ENCODE measurements at places on chromosomes 5 and 9. TPM values are rescaled to one million over a fixed set of nuclear protein-coding genes. Genes with fewer than 3 reads are reported as not detected.

DNA sequence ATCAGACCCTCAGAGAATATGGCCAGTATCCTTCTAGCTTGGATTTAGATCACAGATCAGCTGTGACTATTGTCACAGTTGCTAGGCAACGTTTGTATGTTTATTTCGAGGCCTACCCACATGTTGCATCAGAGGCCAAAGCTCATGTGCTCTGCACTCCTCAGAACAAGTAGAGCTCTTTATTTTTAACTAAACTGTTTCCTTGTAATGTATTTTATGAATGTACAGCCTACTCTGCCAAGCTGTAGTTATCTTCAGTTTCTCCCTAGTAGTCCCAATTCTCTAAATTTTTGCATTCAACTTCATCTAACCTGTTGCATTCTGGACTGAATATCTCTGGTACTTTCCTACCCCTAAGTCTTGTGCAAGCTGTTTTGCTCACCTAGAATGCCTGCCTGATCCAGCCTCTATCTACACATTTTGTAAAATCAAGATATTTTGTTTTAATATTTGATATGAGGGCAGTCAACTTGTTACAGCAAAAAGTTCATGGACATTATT is 52.8 kb downstream of the CAST start:
- no peak for DNase-seq

DNA sequence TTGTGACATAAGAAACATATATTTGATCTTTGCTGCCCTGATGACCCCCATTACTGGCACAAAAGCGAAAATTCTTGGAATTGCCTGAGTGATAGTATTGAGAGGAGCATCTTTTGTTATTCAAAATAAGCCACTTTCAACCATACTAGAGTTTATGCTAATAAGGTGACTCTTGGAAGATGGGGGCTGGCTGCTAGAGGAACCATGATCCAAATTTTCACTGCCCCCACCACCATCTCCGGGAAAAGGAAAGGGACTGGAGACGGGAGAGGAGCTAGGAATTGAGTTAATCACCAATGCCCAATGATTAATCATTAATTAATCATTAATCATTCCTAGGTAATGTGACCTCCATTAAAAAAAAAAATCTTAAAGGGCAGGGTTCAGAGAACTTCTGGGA is 25.6 kb downstream of the FBXW11 start:
- DNase-seq, result no peak

DNA sequence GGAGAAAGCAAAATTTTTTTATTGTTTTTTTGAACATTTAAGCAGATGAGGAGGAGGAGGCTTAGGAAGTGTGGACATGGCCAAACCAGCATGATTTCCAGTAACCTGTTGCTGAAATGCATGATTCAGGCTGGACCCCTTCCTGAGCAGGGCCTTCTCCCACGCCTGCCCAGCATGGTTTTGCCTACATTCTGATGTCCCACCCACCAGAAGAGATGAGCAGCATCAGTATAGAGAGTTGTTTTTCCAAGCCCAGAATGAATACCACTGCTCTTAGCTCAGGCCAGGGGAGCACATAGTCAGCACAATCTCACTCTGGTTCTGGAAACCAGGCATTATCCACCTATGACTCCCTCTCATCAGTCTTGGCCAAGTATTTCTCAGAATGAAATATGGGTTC is 90.1 kb downstream of the PAPPA start:
- no peak for DNase-seq

- peak; percentile 53 for DNase-seq
Measured at GRCh38 chr5:176578391-176578808, 29.3 kb downstream of the CDHR2 start.

GRCh38 chr9:119844431-119844830 is 475.2 kb upstream of the BRINP1 start:
- no peak for DNase-seq

GRCh38 chr9:24090566-24090965 is 264.5 kb upstream of the ELAVL2 start:
- no peak for DNase-seq

DNA sequence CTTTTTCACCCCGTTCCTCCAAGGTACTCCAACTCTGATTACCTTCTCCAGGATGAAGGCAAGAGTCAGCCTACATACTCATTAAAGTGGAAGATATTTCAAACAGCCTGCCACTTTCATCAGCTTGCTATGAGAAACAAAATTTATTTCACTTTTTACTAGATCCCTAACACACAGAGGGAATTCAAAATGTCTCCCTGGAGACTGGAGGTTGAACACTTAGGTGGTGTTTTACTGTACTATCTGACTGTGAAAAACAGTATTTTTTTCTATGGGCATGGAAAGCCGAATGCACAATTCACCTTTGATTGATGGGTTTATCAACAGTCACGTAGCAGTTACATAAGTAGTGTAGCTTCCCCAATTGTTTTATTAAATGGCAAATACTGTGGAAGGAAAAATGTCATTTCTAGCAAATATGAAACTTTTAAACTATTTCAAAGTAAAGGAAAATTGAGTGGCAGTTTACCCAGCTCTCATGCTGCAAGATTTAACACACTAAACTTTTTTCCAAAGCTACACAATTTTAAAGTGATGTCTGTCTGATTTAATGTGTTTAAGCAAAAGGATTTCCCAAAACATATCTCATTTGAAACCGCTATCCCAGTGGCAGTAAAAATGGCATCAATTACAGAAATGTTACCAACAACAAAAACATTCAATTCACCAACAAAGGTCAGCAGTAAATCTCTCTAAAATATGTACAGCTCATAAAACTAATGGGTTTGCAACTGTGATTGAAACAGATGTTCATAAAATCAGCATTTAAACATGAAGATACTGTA is 125.0 kb upstream of the TLE4 start:
- no peak for DNase-seq

DNA sequence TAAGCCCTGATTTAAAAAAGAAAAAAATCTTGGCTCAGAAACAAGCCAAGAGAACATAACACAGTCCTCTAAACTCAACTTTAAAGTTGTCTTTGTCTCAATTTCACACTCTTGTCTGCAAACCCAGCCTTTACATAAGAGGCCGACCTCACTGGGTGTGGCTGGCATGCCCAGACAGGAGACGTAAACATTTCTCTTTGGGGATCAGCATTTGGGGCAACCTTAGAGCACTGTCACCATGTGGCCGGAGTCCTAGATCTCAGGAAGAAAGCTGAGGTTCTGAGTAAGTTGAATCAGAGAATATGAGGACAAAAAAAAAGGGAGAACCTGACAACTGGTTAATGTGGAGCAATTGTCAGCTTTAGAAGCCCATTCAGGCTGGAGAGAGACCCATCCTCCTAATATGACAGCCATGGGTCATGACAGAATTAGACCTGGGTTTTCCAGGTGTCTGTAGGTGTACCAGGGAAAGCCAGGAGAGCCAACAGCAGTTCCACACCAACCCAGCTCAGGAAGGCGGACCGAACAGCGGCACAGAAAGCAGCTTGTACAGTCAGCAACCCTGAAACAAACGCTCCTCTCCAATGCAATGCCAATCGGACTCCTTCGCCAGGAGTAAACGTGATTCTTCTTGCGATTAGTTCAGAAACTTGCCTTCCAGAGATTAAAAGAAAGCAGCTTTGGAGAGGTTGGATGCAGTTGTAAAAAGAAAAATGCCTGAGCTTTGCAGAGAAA is 97.9 kb upstream of the MAP3K1 start:
- no peak for DNase-seq

DNA sequence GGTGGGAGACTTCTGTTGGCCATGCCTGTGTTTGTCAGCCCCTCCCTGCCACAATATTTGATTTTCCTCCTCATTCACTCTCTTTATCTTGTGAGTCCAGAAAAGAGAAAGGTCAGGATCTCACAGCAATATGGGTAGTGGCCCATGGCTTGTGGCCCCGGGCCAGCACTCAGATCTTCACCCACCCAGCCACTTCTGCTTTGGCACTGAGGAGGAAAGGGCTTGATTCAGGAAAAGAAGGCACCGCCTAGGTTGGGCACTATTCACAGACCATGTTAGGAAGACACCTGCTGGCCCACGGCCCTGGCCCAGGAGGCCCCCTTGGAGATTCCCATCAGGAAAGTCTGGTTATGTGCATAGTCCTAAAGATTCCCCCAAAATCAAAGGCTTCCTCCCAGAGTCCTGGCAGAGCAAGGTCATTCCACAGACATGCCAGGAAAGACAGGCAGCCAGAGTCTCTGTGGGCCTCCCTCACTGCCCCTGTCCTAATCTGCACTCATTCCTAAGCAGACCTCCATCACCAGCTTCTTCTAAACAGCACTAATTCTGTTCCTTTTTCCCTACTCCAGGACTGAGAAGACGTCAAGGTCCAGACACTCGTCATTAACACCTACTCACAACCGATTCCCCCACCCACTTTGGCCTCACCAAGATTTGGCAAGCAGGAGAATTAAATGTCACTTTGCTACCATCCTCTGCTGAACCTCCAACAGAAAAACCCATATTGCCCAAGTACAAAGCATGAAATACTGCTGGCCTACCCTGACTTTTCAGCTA is 179.3 kb downstream of the DEPDC1B start:
- DNase-seq, result peak; percentile 39

DNA sequence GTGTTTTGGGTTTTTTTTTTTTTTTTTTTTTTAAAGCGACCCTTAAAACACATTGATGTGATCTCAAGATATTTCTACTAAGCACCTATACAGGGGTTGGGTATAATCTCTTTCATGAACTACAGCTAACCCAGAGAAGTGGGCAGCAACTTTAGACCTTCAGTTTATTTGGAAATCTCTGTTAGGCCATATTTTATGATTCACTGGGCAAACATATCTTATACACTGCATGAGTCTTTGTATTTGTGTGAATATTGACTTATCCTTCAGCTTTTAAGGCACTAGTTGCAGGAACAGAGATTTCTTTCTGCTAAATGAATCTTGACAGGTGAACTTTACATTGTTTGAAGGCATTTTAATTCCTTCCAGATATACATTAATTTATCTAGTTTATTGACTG is 194.4 kb downstream of the ARRDC3 start:
- DNase-seq, result no peak

DNA sequence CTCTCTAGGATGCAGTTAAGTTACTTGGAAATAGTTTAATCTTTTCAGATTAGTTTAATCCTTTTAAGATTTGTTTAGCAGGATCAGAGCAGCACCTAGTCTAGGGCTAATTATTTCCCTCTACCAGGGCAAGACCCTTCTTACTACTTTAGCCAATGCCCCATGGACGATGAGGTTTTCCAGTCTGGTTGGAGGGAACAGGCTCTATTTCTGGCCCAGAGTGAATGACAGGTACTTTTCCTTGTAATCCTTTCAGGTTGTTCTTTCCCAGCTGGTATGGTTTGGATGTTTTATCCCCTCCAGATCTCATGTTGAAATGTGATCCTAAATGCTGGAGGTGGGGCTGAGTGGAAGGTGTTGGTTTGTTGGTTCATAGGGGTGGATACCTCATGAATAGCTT is 27.2 kb downstream of the PTTG1 start:
- no peak for DNase-seq

GRCh38 chr9:99478469-99479027 is 256.5 kb downstream of the SEC61B start:
- peak; percentile 69 for DNase-seq

- DNase-seq, result no peak
Measured at GRCh38 chr5:36880761-36881160, 4.2 kb downstream of the NIPBL start.

- no peak for DNase-seq
Measured at GRCh38 chr5:148125641-148126040, 42.7 kb upstream of the SPINK14 start.

- no peak for DNase-seq
Measured at GRCh38 chr5:138968601-138969000, 93.5 kb upstream of the LRRTM2 start.

DNA sequence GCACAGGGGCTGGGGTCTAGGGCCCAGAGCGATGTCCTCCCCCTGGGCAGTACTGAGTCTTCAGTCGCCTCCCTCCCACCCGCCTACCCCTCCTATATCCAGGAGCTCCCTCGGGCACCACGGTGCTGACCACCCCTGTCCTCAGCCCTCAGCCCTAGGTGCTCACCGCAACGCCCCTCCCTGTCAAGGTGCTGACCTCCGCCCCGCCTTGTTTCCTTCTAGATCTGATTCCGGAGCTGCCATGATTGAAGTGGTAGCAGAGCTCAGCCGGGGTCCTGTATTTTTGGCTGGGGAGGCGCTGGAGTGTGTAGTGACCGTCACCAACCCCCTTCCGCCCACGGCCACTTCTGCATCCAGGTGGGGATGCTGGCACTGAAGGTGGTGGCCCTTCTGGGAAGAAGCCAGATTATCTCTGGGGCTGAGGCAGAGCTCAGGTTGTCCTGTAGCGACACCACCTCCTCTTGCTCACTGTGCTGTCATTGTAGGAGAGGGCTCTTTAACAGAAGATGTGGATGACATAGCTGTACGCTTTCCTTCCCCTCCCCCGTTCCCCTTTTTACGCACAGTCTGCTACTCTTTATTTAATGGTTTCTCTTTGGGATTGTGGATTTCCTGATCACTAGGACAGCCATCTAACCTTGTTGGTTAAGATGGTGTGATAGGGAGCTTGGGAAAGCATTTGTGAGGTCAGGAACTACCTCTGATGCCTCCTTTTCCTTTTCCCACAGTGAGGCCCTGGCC is 598 bp downstream of the RGP1 start:
- DNase-seq, result peak; percentile 55

GRCh38 chr5:65149827-65150226 is 331.9 kb downstream of the ADAMTS6 start:
- DNase-seq, result no peak

DNA sequence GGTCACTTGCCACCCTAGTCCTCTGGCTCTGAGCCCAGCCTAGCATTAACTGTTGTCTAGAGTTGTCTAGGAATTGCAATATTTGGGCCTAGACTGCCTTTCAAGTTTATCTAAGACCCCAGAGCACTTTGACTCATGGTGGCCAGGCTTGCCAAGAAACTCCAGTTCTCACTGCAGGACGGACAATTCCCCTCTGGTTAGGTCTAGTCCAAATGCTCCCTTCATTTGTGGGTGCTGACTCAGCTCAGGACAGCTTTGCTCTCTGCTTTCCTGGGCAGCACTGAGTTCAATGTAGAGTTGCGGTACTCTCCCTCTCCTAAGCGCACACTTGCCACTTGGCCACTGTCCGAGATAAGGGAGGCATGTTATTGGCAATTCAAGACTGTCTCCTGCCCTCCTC is 619.4 kb downstream of the TLE1 start:
- no peak for DNase-seq

The GFI1B gene
- 0.25 TPM for total RNA-seq

The AFAP1L1 gene
- total RNA-seq, result 48.9 TPM

The SLC23A1 gene
- not detected for total RNA-seq

The EIF4E1B gene
- not detected for total RNA-seq

The ACO1 gene
- 62.1 TPM for total RNA-seq

The CEP120 gene
- total RNA-seq, result 10.6 TPM

The C5 gene
- total RNA-seq, result 0.69 TPM

The TRIM7 gene
- total RNA-seq, result 20.0 TPM

The SMIM33 gene
- not detected for total RNA-seq

The PCDHB9 gene
- 0.59 TPM for total RNA-seq

The FAXDC2 gene
- 26.1 TPM for total RNA-seq
